AML-193 (cell line): ENCODE measurements at places on chromosomes 7 and 10.

DNA sequence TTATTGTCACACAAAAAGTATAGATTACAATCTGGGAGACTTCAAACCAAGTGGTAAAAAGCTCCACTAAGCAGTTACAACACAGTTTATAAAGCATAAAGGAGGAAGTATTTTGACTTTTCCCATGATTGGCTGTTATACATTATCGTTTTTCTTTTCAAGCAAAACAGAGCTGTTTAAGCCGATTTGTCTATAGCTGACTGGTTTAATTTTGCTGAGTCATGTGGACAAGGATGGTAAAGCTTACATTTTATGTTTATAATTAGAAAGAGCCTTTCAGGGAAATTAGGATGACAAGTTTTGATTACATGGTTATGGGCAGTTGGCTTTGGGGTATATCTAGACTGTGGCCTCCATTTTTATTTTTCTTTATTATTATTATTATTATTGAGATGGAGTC is 152.5 kb upstream of the STK17A start:
- no peak for DNase-seq

- peak; percentile 13 for DNase-seq
Observed at GRCh38 chr10:72323771-72324191, 30.9 kb downstream of the DNAJB12 start.

DNA sequence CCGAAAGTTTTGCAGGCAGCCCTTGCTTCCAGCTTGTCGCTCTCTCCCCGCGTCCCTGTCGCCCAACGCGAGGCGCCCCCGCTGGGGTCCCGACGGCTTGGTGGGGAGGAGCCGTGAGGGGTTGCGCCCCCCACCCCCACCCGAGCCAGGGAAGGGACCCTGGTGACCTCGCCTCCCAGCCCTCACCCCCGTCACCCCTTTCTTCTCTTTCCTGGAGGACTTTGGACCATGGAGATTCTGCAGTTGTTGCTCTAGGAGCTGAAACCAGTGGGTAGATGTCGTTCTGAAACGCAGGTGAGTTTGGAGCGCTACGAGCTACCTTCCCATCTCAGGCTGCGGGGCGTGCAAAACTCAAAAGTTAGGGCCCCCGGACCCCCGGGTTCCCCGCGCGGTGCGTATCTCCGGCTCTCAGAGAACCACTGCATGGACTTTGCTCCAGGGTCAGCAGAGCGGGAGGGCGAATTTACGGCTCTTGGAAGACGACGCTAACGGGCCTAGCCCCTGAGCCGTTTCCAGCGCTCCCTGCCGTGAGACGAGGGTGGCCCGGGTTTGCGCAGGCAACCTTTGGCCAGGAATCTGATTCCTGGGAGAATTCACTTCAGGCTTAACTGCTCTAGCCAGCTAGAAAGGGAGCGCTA is 684 bp upstream of the ATXN7L1 start:
- DNase-seq = no peak

DNA sequence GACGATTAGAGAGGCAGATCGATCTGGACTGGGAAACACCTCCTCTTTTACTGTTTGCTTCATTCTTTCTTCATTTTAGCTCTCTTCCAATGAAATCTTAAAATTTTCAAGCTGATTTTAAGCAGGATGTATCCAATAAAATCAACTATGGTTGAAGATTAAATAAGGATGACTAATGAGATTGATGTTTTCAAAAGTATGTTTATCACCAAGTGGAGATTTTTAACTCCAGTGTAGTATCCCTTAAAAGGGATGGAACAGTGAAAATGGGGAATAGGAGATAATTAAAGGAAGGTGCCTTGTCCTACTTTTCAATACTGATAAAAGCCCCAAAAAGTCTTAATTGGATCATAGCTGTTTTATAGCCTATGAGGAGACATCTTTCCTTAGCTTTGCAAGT is 11.6 kb upstream of the LIPF start:
- DNase-seq = no peak

DNA sequence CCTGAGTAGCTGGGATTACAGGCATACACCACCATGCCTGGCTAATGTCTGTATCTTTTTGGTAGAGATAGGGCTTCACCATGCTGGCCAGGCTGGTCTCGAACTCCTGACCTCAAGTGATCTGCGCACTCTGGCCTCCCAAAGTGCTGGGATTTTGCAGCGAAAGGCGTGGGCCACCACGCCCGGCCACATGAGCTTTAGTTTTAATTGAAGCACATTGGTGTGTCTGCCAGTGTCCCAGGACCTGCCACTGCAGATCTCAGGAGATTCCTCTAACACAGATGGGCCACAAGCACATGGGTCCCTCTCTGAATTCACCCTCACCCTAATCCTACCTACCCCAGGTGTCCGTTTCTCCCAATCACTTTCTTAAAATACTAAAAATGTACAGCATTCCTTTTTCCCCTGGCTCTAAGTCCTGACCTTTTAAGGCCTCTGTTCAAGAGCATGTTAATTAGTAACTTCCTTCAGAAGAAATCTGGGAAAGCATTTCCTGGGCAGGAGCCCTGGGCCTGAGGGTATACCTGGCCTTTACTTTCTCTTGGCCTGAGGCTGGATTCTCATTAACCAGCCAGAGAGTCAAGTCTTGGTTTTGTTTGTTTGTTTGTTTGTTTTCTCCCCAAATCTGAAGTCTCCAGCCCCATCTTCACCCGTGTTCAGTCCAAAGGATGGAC is 82.6 kb downstream of the PRPF18 start:
- no peak for DNase-seq

DNA sequence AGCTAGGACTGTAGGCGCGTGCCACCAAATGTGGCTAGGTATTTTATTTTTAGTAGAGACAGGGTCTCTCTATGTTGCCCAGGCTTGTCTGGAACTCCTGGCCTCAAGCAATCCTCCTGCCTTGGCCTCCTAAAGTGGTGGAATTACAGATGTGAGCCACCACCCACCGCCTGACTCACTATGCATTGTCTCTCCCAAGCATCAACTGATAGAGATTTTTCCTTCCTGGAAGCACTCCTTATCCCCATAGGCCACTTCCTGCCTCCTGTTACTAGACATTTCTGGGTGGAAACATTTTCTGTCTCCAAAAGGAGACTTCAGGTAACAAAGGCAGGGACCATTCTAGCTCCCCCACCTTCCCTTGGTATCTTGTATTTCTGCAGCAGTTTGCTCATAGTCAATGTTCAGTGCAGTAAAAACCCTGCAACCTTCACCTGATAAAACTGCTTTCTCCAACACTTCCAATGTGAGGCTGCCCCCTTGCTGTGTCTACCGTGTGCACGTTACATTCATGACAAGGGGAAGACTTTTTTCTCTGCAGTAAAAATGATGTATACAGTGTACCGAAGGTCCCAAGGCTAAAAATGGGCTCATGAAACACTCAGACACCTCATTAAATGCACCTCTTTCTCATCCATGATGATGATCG is 84.9 kb downstream of the NHLRC2 start:
- DNase-seq = no peak
